ENCODE measurements at places on chromosomes 5 and 9. TPM values are rescaled to one million over a fixed set of nuclear protein-coding genes. Genes with fewer than 3 reads are reported as not detected.

Gene OTP
- not detected for total RNA-seq

DNA sequence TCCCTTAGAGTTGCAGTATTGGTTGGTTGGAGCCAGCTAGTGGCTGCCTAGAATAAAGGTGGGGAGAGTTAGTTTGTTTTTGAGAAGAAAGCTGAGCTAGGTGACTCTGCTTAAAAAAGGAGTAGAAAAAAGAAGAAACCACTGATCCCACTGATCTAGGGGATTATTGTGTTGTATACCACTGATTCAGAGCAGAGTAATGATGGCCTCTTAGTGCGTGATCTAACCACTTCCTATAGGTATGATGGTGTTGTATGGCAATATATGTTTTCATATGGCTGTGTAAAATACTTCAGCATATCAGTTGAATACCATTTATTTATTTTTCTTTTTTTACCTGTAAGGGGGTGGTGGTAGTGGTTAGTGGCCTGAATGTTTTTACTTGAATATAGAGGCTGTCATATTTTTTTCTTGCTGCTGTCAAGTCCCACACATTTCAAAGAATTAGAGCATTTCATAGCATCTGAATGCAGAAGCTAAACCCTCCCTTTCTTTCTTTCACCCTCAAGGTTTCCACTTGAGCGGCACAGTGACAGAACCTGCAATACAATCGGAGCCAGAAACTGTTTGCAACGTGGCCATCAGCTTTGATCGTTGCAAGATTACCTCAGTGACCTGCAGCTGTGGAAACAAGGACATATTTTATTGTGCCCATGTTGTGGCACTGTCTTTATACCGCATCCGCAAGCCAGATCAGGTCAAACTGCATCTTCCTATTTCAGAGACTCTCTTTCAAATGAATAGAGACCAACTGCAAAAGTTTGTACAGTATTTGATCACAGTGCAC lies 140.3 kb downstream of the ZSWIM6 start:
- H3K27me3 ChIP-seq = no peaks in the 10 kb centered on the region
- peaks cover 9% of the 10 kb centered on the region for H3K36me3 ChIP-seq
- H3K4me1 ChIP-seq = peaks cover 28% of the 10 kb centered on the region
- H3K4me3 ChIP-seq = no peak overlapping the region
- H3K27ac ChIP-seq = no peak overlapping the region
- no peak for DNase-seq

DNA sequence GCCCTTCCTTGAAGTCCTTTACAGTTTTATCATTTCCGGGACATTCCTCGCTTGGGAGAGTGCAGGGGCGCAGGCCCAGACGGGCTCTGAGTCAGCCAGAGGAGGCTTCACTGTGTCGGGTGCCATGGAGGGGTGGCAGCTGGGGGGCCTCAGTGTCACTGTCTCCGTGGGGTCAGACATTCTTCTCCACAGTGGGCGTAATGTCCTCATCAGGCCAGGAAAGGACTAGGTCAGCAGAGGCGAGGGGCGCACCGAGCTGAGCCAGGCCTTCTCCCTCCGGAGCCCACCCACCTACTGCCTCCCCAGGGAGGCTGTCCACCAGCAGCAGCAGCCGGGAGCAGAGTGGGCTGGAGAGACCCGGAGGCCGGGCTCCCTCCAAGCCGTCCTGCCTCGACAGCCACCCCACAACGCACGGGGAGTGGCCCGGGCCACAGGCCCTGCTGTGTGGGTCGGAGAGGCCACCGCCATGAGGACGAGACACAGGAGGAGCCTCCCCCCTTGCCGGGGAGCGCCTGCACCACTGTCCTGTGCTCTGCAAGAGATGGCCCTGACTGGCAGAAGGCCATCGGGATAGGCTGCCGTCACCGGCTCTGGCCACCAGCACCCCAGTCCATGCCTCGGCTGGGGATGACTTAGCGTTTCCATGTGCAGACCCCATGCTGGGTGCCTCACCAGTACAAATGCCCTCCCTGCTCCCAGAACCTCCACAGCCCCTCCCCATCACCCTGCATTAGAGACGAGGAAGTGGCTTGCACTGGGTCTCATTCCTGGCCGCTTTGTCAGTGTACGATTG lies 26.5 kb downstream of the SARDH start:
- peaks cover 35% of the 10 kb centered on the region for H3K4me1 ChIP-seq
- no peaks in the 10 kb centered on the region for H3K27me3 ChIP-seq
- no peak overlapping the region for H3K4me3 ChIP-seq
- H3K27ac ChIP-seq = no peak overlapping the region

DNA sequence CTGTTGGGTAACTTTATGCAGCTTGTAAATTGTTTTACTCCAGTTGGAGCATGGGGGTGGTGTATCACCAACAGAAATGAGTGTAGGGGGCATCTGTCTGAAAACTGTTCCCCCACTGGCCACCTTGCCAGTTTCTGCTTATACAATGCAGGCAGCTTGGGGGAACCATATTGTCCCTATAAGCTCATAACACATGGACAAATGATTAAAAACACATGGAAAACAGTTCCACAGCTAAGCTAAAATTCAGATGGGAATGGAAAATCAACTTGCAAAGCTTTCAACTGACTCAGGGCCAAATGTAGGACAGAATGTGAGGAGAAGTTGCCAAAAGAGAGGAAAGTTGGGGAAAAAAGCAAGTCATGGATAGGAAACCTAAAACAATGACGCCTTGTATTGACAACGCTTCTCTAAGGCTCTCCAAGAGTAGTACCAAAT lies 7.9 kb upstream of the CER1 start:
- no peak overlapping the region for H3K27ac ChIP-seq
- H3K4me1 ChIP-seq = no peaks in the 10 kb centered on the region
- H3K27me3 ChIP-seq = peaks cover 3% of the 10 kb centered on the region
- H3K36me3 ChIP-seq = no peaks in the 10 kb centered on the region

DNA sequence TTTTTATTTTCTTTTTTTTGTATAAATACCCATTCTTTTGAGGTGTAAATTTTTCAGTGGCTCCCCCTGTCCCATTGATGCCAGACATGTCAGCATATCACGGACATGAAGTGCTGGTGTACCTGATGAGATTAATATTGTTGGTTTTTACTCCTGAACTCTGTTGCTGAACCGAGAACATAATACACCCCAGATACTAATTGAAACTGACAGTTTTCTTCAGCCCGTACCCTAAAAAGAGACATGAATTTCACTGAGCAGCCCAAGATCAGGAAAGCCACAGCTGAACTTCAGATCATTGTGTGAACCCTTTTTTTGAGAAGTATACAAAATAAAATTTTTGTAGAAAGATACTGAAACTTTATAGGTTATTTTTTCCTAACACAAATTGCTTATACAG lies 75.7 kb downstream of the PRDM9 start:
- H3K4me1 ChIP-seq = no peaks in the 10 kb centered on the region
- H3K4me3 ChIP-seq = no peak overlapping the region
- H3K27ac ChIP-seq = no peak overlapping the region
- H3K27me3 ChIP-seq = no peaks in the 10 kb centered on the region
